ENCODE measurements at places on chromosomes 3 and 15.

- DNase-seq = no peak
These were observed 40.4 kb upstream of the CTNNB1 start for GRCh38 chr3:41158947-41159346.

GRCh38 chr3:171349392-171349791 lies 110.8 kb downstream of the TNIK start:
- no peak for DNase-seq

GRCh38 chr15:99504823-99505551 lies 60.8 kb upstream of the MEF2A start:
- no peak for DNase-seq

- no peak for DNase-seq
These were observed 782.9 kb upstream of the GOLIM4 start for GRCh38 chr3:168878655-168879054.

DNA sequence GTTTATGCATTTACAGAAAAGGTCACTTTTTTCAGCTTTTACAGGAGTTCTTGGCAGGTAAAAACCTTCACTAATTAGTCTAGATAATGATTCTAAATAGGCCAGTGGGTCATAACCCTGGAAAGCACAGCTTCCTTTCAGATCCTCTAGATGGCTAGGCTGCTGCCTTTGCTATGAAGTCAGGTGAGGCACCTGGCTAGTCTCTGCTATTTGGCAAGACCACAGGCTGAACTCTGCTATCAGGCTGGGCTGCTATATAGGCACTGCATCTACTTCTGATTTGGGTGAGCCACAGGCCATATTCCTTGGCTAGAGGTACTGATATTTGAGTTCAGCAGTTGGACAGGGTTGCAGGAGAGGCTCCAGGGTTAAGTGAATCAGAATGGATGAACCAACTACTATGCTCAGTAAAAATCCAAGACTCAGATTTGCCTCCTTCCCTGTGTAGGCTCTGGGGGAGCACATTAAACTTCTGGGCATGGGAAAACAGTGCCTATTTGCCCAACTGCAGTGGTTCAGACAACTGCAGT lies 665.7 kb upstream of the TBL1XR1 start:
- DNase-seq = no peak

DNA sequence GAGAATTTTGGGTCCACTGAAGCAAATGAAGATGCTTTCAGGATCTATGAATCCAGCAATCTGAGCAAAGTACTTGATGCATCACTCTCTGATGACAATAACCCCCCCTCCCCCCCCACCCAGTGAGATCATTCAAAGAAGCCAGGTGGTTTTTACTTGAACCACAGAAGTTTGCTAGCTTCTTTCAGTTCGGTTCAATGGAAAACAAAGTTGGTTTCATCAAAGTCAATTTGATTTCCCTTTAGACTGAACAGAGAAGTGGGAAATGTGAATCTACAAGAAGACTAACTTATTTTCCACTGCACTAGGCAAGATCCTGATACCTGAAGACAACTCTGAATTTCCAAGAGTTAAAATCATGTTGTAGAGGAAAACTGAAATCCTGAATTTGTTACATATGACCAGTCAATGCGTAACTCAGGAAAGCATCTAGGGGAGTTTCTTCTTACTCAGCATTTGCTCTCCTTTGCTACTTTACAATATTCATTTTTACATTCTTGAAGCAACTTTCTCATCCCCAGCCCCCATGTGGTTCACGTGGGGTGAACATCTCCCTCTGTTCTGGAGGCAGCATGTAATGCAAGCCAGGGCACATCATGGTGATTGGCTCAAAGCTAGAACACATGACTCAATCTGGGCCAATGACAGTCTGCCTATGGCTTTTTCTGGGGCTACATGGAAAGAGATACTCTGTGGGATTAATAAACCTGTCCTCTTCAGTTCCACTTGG lies 572.6 kb downstream of the FOXP1 start:
- no peak for DNase-seq

DNA sequence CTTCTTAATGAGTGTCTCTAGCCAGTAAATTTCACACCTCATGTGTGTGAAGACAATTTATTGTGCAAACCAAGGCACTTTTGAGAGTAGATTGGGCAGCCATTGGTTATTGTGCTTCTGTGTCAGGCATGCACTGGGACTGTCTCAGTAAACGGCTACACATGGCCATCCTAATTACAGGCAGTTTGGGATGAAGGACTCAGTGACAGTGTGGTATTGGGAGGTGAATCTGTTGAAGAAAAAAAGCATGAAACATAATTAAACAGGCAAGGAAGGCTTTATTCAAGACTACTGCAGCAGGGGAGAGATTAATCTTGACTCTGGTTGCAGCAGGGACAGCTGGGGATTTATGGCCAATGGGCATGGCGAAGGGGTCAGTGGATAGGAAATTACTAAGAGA lies 57.8 kb upstream of the NUDT16 start:
- DNase-seq = no peak

DNA sequence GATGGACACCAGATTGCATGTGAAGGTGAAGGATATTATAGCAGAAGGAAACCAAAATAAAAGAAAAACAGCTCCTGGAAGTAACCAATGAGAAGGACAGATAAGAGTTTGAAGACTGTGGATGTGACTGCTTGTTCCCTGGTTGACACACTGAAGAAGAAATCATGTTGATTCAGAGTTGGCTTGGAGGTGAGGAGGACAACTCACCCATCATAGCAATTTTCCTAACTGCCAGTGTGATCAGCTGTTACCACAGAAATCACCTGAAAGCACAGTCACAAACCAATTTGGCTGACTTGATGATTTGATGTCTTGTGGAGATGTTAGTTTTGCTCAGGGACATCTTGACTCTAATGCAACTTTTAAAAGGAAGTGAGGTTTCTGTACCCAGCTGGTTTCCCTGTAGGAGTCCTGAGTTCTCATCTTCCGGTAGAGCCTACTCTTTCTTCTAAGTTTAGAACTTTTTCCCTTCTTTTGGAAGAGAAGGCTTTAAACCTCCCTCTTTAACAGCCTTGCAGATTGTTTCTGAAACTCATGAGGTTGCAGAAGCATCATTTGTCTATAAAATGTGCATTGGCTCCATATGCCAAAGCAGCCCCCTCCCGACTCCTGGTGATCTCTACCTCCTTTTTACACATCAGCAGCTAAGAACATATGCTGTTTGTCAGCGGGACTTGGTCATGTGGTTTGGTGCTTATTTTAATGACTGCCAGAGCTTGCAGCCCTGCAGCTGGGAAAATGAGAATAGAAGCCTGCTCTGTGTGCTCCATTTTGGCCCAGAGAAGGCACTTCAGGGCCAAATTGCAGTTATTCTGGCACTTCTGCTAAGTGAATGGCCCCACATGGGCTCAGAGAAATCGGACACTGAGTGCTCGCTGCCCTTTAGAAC lies 10.3 kb downstream of the ATG7 start:
- DNase-seq = no peak

DNA sequence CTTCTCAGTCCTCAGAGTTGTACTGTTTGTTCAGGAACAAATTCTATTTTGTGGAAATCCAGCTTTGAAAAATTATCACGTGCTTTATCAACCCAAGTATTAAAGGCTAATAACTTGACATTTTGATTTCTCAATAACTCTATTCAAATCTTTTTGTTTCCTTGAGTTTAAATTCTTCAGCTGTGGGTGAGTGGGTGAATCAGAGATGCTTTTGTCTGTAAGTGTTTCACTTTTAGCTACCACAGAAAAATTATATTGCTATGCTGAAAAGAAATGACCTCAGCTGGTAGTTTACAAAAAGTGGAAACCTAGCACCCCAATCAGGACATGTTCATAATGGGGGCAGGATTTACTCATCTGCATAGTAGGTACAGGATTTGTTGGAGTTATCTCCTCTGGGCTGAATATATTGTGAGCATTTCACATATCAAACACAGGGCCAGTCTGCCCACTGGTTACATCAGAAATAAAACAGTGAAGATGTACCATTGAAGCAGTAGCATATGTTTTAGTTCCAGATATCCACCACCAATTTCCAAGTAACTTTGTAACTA lies 30.5 kb downstream of the MINDY4B start:
- no peak for DNase-seq

DNA sequence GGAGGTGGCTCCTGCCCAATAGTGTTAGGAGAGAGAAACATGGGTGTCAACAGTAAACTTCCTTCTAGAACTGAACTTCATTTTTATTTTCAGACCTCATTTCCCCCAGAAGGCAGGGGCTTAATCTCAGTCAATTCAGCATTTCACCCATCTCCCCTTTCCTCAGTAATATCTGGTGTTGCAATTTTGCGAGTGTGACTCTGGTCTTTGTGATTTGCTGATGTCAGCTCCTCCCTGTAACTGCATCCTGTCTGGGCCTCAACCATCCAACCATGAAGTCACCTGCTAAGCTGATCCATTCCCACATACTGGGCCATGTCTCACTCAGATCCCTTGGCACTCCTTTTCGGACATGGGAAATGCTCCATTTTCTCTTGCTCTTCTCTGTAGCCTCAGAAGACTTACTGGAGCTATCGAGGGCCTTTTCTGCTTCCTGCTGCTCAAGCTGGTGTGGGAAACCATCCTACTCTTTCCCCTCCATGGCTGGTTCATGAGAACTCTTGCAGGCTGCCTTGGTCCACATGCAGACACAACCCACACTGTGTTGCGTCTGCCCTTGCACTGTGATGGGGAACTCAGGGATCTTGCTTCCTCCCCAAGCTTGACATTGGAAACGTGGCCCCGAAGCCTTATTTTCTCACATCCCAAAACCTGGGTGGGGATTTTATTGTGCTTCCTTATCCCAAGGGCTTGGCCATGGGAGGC lies 24.6 kb downstream of the CCR4 start:
- no peak for DNase-seq

GRCh38 chr3:139312416-139312815 lies 31.4 kb upstream of the MRPS22 start:
- DNase-seq = no peak

- no peak for DNase-seq
These were observed 323.3 kb downstream of the CACNA2D3 start for GRCh38 chr3:54445630-54446029.

DNA sequence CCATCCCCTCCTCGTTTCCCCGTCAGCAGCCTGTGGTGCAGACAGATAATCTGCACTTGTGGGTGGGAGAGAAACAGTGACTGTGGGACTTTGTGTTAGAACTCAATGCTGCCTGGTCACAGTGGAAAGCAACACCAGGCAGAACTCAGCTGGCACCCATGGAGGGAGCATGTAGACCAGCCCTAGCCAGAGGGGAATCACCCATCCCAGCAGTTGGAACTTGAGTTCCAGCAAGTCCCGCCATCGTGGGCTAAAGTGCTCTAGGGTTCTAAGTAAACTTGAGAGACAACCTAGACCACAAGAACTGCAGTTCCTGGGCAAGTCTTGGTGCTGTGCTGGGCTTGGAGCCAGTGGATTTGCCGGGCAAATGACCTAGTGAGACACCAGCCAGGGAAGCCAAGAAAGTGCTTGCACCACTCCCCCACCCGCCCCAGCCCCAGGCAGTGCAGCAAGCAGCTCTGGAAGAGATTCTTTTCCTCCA lies 24.4 kb downstream of the ISG20 start:
- no peak for DNase-seq

DNA sequence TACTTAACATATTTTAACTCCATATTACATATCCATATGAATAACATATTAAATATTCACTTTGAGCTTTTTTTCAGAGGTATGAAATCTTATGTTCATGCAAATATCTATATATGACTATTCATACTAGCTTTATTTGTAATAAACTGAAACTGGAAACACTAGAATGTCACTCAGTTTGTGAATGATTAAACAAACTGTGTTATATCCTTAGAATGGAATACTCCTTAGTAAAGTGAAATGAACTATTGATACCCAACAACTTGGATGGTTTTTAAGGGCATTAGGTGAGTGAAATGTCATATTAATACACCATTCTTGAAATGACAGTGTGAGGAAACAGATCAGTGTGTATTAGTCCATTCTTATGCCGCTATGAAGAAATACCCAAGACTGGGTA lies 45.4 kb downstream of the ARHGAP11B start:
- DNase-seq = no peak

DNA sequence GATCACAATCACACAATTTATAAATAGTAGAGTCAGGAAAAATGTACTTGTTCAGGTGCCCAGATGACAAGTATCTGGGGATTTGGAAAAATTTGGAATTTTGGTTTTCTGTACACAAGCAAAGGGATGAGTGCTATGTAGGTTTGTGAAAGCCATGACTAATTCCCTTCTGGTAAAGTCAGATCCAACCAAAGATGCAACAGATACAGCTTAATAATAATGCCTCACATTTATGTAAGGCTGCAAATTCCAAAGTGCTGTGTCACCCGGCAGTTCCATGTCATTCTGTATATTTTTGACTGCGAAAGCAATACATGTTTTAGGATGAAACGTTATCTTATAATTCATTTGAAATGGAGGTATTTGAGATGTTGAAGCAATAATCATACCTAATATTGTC lies 102.7 kb upstream of the AGBL1 start:
- DNase-seq = no peak

DNA sequence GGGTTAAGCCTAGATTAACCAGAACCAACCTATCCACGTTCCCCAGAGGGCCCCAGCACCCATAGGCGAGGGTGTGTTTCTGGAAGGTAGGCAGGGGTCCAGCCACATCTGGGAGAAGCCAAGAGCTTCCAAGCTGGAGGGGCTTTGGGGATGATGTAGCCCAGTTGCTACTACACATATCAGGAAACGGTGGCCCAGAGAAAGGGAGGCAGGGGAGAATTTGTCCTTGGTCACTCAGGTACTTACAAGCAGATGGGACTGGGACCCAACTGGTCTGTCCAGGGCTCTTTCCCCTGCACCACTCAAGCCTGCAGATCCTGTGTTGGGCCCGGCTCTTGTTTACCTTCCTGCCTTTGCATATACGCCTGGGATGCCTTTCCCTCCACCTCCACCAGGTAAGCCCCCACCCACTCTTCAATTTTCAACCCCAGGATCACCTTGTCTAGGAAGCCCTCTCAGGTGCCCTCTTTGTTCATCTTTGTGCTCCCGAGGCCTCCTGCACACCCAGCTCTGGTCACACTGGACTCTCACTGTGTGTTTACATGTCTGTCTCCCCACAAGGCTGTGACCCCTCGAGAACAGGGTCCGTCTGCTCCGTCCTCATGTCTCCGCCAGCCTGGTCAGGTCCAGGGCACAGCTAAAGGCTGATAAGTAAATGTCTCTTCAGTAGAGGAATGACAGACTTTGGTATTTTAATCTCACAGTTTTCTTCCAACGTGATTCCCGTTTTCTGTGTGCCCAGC lies 204.4 kb upstream of the LINGO1 start:
- DNase-seq = no peak

- DNase-seq = no peak
These were observed 8.2 kb downstream of the XYLB start for GRCh38 chr3:38354588-38355330.

DNA sequence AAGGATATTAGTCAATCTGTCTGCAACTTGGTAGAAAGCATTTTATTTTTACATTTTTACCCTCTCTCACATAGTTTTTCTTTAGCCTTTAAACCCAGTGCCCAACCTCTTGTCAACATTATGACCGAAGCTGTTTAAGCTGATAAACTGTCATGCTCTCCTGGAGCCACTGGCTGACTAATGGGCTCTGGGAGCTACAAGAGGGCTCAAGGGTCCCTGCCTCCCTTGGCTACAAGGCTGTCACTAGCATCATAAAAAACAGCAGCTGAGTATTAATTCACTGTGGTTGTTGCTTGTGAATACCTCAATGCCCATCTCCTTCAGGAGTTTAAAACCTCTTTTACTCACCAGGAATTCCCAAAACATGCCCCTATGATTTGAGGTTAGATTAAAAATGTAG lies 237.9 kb downstream of the ZMAT3 start:
- peak; percentile 15 for DNase-seq

GRCh38 chr15:48267766-48268165 lies 61.7 kb downstream of the SLC12A1 start:
- no peak for DNase-seq

All from DMS79 (cell line).